ENCODE measurements at places on chromosomes 3 and 15. TPM values are rescaled to one million over a fixed set of nuclear protein-coding genes. Genes with fewer than 3 reads are reported as not detected.

The CLDN18 gene
- 0.35 TPM for polyA plus RNA-seq

DNA sequence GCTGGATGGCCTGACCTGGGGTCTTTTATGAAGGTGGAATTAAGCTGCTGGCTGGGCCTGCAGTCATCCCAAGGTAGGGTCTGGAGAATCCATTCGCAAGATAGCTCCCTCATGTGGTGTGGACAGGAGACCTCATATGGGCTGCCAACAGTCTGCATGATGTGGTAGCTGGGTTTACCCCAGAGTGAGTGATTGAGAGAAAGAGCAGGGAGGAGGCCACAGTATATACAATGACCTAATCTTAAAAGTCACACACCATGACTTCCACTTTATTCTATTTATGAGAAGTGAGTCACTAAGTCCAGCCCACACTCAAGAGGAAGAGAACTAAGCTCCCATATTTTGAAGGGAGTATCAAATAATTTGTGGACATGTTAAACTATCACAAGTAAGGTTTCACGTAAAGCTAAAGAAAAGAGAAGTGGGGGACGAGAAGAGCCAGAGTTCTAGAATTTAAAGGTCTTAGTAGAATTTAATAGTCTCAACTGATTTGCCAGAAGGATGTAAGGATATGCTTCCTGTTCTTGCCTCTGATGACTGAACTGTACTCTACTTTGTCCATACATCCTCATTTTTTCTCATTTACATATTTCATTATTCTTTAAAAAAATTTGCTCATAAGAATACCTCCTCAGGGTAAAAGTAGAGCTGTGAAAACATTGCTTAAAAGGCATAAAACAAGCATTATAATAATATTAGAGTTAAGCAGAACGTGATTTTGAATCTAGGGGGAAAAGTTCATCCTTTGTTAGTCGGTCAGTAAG lies 184.4 kb downstream of the PEX5L start:
- DNase-seq: no peak

DNA sequence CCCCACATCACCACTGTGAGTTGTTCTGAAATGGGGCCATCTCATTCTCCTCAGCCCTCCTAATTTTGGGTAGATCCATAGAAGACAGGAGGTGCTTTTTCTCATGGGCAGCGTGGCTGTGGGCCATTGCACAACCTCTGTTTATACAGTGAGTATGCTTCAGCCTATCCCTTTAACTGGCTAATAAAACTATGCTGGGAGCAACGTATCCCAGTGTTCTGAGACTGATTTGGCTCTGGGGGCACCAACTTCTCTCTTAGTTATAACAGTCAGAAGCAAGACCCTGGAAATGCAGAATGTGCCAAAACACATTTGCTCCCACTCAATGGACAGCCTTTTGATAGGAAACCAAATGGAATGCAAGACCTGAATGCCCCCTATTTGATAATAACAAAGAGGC lies 97.1 kb upstream of the ICE2 start:
- DNase-seq: no peak

- peak; percentile 63 for DNase-seq
Measured at GRCh38 chr15:63402498-63403253, 21.0 kb upstream of the CA12 start.

GRCh38 chr15:98330692-98331435 lies 317.5 kb upstream of the IGF1R start:
- no peak for DNase-seq

The IGSF11 gene
- 5.0 TPM for polyA plus RNA-seq

The COLQ gene
- polyA plus RNA-seq: 33.2 TPM

The TRH gene
- polyA plus RNA-seq: 0.50 TPM

GRCh38 chr3:50602595-50603191 lies 8.9 kb downstream of the CISH start:
- DNase-seq: no peak

The IL17RD gene
- polyA plus RNA-seq: 23.3 TPM

DNA sequence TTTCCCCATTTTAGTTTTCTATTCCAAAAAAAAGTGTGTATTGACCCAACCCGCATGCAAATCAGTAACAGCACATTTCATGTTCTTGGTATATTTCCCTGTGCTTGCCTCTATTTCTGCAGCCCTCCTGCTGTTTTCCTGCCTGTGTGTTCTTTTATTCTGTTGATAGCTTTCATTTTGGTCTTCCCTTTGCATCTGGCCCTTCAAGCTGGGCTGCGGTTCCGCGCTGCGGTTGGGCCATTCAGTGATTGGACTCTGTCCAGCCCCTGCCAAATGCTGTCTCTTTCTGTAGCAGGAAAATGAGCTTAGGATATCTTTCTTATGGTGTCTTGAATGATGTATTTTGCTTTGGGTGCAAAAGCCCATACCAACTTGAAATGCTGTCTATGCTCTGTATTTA lies 49.9 kb downstream of the ZNF621 start:
- no peak for DNase-seq

- no peak for DNase-seq
Measured at GRCh38 chr3:44076221-44076829, 165.4 kb upstream of the TOPAZ1 start.

GRCh38 chr3:62724503-62724902 lies 150.7 kb downstream of the CADPS start:
- DNase-seq: no peak

- peak; percentile 47 for DNase-seq
Measured at GRCh38 chr3:58688574-58688973, 22.0 kb upstream of the FAM3D start.

DNA sequence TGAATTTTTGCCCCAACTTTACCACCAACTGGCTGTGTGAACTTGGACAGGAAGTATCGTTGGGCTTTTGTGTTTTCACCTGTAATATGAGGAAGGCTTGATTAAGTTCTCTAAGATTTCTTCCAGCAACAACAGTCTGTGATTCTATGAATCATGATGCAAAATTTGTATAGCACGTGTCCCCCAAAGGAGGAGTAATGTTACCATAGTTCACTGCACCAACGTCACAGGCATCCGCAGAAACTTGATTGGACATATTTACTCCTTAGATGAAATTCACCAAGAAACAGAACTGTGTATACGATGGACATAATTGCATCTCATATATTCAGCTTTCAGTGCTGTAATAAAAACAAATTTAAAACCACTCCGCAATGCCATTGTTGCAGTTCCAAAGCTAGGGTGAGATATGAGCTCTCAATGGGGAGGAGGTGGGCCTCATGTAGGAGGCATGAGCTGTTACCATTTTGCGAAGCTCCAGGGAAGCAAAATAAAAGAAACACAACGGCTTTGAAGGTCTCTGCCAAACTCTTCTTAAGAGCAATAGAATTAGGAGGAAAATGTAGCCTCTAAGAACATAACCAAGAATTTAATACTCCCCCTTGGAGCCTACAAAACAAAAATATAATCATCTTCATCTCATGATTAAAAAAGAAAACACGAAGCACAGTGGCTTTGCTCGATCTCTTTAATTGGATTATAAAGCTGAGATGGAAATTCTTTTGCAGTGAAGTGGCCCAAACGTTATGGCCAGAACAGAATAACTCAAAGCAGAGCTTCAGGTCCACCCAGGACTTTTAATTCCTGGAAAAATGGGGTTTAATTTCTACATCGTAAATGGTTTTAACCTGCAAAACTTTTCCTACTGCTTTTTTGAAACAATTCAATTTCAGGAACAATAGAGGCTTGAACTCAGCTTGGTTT lies 80.7 kb downstream of the CHST2 start:
- no peak for DNase-seq

DNA sequence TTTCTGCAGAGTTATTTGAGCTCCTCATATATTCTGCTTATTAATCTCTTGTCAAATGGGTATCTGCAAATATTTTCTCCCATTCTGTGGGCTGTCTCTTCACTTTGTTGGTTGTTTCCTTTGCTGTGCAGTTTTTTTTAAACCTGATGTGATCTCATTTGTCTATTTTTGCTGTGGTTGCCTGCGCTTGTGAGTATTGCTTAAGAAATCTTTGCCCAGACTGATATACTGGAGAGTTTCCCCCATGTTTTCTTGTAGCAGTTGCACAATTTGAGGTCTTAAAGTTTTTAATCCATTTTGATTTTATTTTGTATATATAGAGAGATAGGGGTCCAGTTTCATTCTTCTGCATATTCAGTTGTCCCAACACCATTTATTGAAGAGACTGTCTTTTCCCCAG lies 102.3 kb downstream of the POLQ start:
- DNase-seq: no peak

GRCh38 chr3:32143849-32144757 lies 37.7 kb downstream of the GPD1L start:
- peak; percentile 85 for DNase-seq
